WTC11 (cell line): ENCODE measurements at places on chromosomes 2 and 18. TPM values are rescaled to one million over a fixed set of nuclear protein-coding genes. Genes with fewer than 3 reads are reported as not detected.

The FAM117B gene
- 18.1 to 23.2 TPM (median 23.1 TPM) in 3 replicates for total RNA-seq

The KHK gene
- 15.5 to 17.4 TPM (median 17.4 TPM) in 3 replicates for total RNA-seq

The SLC5A7 gene
- total RNA-seq: 0.05 TPM in 1 of 3 replicates, not detected in the others

The SERPINB4 gene
- 0.37 to 1.3 TPM (median 0.53 TPM) in 3 replicates for total RNA-seq

The PEX13 gene
- total RNA-seq: 19.8 to 20.4 TPM (median 20.3 TPM) in 3 replicates

The CGREF1 gene
- 3.5 to 4.0 TPM (median 3.8 TPM) in 3 replicates for total RNA-seq

The SCG2 gene
- 0.07 to 0.23 TPM (median 0.11 TPM) in 3 replicates for total RNA-seq

The UBXN2A gene
- total RNA-seq: 15.4 to 16.8 TPM (median 16.7 TPM) in 3 replicates

The CRYGB gene
- total RNA-seq: 0.87 TPM in 1 of 3 replicates, not detected in the others

The PRLH gene
- not detected in 3 replicates for total RNA-seq

The FSHR gene
- not detected in 3 replicates for total RNA-seq

The M1AP gene
- total RNA-seq: 5.9 to 9.2 TPM (median 8.5 TPM) in 3 replicates

The ST8SIA5 gene
- 2.8 to 5.4 TPM (median 3.1 TPM) in 3 replicates for total RNA-seq

The GKN1 gene
- total RNA-seq: not detected in 3 replicates

The RBBP8 gene
- total RNA-seq: 31.5 to 38.3 TPM (median 33.3 TPM) in 3 replicates

The ZBTB7C gene
- total RNA-seq: 0.39 to 0.60 TPM (median 0.48 TPM) in 3 replicates

The XDH gene
- total RNA-seq: 3.0 to 3.7 TPM (median 3.7 TPM) in 3 replicates
